ENCODE measurements at places on chromosomes 2 and 18.

DNA sequence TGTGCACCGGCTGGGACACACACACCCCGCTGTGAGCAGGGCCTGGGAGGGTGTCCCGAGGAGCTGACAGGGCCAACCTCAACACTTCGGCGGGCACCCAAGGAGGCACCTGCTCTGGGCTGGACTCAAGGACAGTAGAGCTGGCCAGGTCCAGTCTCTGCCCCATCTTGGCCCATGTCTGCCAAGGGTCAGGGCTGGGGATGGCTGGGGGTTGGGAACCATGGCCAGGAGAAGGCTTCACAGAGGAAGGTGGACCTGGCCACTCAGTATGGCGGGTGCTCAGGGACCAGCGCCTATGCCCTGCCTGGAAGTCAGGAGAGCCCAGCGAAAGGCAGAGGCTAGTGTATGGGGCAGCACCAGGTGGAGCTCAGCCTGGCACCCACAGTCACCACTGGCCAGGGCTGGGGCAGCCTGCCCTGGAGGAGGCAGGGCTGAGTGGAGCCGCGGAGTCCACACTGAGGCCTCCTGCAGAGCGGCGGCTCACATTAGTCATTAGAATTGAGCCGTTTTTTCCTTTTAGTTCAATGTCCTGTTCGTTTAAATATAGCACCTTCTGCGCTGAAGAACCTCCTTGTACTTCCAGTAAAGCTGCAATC lies 4.2 kb downstream of the ERFE start:
- no peak for DNase-seq

GRCh38 chr2:59993726-59994125 lies 559.7 kb downstream of the BCL11A start:
- no peak for DNase-seq

DNA sequence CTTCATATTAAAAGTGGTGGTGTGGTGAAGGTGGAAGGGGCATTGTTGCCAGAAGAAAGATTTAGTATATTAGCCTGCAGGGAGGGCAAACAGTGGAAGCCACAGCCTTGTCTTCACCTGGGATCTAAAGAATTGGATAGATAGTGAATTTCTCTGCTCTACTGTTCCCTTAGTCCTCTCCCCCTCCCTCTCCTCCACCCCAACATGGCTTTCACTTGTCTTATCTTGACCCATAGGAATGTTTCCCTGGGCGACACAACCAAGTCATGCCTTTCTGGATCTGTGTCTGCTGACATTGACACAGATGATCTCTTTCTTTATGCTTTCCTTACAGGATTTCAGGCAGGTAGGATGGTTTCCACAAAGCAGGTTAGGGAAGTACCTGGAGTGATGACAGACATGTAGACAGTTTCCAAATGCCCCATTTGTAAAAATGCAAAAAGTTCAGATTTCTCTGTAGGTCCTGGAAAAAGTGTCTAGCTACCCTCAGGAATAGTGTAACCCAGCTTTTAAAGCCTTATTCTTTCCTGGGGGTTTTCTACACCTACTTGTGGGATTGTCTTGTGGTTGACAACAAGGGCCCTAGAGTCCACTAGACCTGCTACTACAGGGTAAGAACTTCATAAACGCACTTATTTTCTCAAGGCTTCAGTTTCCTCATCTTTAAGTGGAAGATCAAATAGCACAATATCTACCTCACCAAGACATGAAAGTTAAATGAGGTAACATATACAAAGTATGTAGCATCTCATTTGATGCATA lies 184.2 kb upstream of the SP5 start:
- no peak for DNase-seq

GRCh38 chr2:183078163-183078463 lies 434 bp upstream of the DUSP19 start:
- no peak for DNase-seq

- no peak for DNase-seq
These were observed 13.9 kb upstream of the DNPEP start for GRCh38 chr2:219401606-219402005.

GRCh38 chr18:68438983-68439382 lies 275.9 kb downstream of the TMX3 start:
- peak; percentile 74 for DNase-seq

GRCh38 chr18:44374966-44375365 lies 305.7 kb upstream of the SETBP1 start:
- no peak for DNase-seq

DNA sequence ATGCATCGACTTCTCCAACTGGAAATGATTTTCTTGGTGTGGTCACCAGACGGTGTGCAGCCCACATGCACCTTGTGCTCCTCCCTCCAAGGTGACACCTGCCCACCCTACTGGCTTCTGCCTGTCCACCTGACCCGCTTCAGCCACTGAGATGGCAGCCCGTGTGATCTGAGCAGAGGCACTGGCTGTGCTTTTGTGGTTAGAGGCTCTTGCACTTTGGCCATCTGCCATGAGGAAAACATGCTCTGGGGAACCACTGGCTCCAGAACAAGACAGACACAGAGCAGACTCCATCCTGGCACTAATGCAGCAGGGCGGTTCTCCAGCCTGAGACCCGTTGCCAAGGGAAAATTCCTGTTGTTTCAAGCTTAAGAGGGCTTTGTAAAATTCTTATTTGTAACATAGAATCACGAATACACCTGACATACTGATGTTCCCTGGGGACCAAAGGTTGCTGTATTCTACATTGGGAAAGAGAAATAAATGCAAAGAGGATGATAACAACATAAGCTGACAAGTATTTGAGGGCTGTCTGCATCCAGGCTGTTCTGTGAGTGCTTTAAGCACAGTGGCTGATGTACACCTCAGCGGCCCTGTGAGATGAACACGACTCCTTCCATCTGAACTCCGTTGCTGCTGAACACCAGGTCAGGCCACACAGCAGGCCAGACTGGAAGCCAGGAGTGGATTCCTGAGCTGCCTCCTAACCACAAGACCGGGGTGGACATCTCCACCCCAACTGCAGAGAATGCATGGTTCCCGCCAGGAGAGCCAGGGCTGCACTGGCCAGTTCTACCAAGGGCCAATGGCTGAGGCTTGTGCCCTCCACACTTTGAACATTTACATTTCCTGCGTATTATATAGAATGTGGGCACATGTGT lies 820.4 kb downstream of the GALR1 start:
- no peak for DNase-seq

DNA sequence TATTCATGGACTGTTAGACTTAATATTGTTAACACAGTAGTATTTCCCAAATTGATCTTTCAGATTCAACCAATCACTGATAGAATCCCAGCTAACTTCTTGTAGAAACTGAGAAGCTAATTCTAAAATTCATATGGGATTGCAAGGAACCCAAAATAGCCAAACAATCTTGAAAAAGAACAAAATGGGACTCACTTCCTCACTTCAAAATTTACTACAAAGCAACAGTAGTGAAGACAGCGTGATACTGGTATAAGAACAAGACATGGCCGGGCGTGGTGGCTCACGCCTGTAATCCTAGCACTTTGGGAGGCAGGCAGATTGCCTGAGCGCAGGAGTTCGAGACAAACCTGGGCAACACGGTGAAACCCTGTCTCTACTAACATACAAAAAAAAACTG lies 46.3 kb downstream of the ATL2 start:
- DNase-seq, result no peak

GRCh38 chr2:28419443-28420270 lies 27.0 kb downstream of the FOSL2 start:
- DNase-seq, result no peak

GRCh38 chr2:6793371-6793770 lies 72.3 kb downstream of the CMPK2 start:
- peak; percentile 58 for DNase-seq

DNA sequence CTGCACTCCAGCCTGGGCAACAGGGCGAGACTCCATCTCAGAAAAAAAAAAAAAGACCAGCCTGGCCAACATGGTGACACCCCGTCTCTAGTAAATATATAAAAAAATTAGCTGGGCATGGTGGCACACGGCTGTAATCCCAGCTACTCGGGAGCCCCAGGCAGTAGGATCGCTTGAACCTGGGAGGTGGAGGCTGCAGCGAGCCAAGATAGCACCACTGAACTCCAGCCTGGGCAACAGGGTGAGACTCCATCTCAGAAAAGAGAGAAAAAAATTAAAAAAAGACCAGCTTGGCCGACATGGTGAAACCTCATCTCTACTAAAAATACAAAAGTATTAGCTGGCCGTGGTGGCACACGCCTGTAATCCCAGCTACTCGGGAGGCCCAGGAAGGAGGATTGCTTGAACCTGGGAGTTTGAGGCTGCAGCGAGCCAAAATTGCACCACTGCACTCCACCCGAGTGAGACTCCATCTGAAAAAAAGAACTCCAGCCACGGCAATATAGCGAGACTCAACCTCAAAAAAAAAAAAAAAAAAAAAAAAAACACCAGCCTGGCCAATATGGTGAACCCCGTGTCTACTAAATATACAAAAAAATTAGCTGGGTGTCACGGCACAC lies 346.1 kb upstream of the PLGLB2 start:
- DNase-seq, result no peak
